ENCODE measurements at places on chromosomes 3 and 15.
A peak's percentile ranks its signal among the peaks of the same experiment; 100 is the strongest.

- no peak for DNase-seq
These were observed 17.5 kb downstream of the OSTN start for GRCh38 chr3:191216510-191216909.

- no peak for DNase-seq
These were observed 122.3 kb upstream of the STT3B start for GRCh38 chr3:31410411-31410810.

DNA sequence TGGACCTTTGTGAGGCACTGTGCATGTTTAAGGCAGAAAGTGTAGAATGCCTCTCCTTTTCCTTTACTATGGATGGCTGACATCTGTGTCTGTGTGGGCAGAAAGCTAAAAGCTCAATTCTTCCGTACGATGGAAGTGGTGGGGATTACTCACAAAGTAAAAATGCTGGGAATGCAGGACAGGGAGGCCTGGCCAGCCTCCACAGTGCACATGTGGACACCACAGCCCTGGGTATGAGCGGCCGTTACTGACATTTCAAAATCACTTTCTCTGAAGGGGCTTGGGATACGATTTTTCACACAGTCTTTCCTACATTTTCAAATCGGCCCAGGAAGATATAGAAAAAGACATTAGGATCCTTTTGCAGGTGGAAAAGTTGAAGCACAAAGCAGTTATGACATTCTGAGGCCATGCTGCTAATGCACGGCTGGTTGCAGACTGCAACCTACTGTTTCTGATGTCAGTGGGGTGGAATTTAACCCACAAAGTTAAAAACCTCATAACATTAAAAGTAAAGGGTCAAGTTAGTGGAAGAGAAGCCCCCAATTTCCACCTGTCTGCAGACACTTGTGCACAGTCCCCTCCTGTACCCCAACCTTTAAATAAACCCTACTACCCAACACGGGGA is 27.9 kb downstream of the EHD4 start:
- DNase-seq = no peak

DNA sequence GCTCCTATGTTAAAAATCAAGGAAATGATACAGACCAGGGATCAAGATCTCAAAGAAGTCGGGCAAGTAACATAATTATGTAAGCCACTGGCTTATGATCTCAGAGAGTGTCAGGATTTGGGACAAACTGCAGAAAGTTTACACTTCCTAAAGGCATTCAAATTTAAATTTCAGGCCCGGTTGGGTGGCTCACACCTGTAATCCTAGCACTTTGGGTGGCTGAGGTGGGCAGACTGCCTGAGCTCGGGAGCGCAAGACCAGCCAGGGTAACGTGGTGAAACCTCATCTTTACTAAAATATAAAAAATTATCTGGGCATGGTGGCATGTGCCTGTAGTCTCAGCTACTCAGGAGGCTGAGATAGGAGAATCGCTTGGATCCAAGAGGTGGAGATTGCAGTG is 124.4 kb upstream of the UBE2E2 start:
- no peak for DNase-seq

DNA sequence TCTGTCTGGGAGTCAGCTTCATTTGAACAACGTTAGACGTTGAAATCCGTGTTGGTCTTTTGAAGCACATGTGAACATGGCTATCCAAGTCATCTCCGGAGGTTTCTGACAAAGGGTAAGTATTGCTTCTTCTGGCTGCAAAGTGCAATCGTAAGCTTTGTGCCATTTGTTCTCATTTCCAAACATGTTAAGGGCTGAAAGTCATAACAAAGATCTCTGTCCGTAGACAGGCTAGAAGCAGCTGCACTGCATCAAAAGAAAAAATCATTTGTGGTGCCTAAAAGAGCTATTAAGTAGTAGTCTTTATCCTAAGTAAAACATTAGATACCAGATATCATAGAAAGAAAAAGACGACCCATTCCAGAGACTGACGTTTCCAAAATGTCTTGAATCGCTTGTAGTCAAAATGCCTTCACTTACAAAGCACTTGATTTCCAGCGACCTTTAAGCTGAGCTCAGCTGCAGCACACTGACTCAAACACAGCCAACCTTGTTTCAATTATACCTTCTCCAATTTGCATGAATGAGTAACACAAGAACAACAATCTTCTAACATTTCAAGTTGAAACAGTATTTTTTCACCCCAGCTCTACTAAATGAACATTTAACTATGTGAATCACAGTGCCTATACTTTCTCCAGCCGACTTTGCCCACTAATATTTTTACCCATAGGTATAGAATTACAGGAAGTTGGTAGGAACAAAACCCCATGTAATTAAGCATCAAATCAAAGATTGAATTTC is 76.6 kb downstream of the NEDD4 start:
- no peak for DNase-seq

GRCh38 chr3:8505621-8506020 is 4.0 kb downstream of the LMCD1 start:
- no peak for DNase-seq

- peak; percentile 72 for DNase-seq
These were observed 22.6 kb upstream of the LYSMD4 start for GRCh38 chr15:99755692-99756409.

DNA sequence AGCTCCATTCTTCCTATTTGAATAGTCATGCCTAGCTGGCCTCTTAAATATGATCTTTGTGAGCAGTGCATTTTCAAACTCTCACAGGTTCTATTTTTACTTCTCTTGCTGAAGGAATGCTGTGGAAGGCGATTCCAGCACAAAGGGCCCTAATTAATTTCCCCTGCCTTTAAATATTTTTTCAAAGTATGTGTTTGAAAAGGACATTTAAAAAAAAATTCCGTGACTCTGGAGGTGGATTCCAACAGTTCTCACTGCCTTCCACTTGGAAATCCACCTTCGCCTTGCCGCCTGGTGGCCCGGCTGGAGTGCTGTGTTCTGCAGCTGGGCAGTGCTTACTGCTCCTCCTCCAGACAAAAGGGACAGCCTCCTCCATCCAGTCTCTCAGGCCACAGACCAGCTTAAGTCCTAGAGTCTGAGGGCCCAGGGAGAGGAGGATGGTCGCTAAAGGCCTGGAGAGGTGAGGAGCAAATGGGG is 61.5 kb upstream of the CORO2B start:
- DNase-seq = no peak

GRCh38 chr15:88542342-88542733 is 4.1 kb downstream of the DET1 start:
- no peak for DNase-seq

GRCh38 chr15:84099181-84099580 is 136.4 kb upstream of the GOLGA6L4 start:
- DNase-seq = peak; percentile 10

GRCh38 chr3:136465296-136465695 is 215.2 kb downstream of the PCCB start:
- DNase-seq = no peak

- no peak for DNase-seq
These were observed 7.0 kb downstream of the SPSB4 start for GRCh38 chr3:141057946-141058800.

DNA sequence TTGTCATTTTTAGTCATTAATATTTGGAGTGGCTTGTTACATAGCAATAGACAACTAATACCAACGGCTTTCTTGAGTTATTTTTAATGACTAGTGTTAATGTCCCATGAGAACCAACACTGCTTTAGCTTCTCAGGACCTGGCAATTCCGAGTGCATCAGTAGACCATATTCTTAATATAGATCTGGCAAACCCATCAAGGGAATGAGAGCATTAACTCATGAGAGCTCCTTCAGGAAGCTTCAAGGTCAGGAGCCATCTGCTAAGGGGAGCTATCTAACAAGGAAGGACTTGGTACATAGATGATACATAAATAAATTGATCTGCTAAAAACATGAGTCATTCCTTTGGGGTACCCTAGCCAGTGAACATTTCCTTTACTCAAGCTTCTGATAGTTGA is 122.6 kb upstream of the EPHA3 start:
- no peak for DNase-seq

DNA sequence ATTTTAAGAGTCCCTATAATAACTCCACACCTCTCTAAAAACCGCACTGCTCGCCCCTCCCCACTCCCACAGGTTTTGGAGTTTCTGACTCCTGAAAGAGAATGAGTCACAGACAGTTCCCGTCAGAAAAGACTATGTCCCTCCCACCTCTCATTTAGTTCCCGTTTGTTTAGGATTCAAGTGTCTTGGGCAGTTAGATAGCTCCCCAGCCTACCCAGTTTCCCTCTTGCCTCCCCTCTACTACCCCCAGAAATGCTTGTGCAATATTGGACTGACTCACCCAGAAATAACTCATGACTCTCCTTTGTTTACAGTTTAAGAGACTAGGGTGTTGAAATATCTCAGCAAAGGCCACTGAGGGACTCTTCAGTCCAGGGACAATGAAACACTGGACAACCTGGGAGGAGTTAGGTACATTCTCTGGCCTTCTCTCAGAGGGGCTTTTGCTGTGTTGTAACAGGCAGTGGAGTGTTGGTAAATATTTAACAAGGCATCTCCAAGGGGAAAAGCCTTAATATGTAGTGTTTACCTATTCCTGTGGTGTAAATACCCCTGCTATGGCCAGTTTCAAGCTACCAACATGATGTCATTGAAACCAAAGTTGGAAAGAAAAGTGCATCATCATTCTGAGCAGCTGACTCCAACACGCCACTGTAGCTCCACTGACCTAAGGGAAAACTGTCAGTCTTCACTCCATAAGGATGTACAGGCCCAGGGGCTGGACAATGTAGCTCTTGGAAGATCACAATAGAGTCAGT is 96.1 kb upstream of the CHD2 start:
- peak; percentile 22 for DNase-seq

DNA sequence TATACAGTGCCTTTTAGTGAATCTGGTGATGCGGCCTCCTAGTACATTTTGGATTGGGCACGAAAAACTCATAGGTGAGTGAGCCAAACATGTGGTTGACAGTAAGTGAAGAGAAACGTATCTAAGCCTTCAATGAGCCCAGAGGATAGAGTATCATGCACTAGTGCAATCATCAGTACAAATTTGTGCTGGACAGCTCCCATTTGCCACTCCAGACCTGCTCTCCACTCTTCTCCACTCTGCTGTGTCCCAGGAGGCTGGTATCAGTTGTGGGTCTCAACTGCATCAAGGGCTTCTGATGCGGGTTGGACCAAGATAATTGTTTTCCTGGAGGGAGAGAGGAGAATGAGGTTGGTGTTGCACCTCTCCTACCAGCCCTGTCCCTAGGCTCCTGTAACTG is 9.1 kb upstream of the RASGRF1 start:
- DNase-seq = no peak

- DNase-seq = no peak
These were observed 150.5 kb upstream of the COL8A1 start for GRCh38 chr3:99487894-99488293.

DNA sequence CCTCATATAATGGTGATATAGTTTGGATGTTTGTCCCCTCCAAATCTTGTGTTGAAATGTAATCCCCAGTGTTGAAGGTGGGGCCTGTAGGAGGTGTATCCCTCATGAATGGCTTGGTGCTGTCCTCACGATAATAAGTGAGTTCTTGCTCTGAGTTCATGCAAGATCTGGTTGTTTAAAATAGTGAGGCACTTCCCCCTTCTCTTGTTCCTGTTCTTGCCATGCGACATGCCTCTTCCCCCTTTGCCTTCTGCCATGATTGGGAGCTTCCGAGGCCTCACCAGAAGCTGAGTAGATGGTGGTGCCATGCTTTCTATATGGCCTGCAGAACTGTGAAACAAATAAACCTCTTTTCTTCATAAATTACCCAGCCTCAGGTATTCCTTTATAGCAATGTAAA is 39.2 kb downstream of the REC114 start:
- DNase-seq = no peak

- no peak for DNase-seq
These were observed 108.9 kb downstream of the EDEM1 start for GRCh38 chr3:5296362-5296761.

DNA sequence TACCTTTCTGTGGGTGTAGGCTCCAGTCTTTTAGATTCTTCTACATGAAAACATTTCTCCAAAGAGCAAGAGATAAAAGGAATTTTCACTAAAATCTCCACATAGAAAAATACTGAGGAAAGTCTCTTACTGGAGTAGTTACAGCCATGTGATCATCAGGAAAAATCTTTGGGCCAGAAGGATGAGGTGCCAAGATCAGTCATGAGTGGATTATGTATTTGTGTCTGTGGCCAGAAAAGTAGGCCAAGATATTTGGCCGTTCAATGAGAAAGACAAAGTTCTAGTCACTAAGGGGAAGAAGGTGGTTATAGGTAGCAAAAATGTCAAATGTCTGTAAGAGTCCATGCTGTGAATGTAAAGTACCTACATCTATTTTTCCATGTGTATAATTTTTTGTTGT is 339.3 kb downstream of the NSUN3 start:
- DNase-seq = no peak

DNA sequence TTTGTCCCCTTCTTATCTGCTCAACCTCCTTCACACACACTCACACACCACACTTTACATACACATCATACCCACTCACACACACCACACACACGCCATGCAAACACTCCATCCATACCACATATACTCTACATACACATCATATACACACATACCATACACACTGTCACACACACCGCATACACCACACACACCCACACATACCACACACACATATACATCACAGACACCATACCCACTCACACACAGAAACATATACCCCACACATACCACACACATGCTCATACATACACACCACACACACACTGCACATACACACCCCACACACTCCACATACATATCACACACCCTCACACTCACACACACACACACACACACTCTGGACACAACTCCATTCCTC is 54.3 kb upstream of the ACP3 start:
- no peak for DNase-seq

GRCh38 chr3:3765661-3766060 is 33.6 kb upstream of the LRRN1 start:
- no peak for DNase-seq

DNA sequence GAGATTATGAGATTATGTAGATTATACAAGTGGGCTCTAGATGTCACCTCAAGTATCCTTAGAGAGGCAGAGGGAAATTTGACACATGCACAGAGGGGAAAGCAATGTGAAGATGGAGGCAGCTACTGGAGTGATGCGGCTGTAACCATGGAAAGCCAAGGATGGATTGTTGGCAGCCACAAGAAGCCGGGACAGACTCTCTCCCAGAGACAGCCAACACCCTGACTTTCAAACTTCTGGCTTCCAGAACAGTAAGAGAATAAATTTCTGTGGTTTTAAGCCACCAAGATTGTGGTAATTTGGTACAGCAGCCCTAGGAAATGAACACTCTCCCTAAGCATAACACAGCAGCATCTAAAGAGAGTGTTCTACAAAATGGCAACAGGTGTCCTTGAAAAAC is 34.4 kb upstream of the PRICKLE2 start:
- DNase-seq = no peak

DNA sequence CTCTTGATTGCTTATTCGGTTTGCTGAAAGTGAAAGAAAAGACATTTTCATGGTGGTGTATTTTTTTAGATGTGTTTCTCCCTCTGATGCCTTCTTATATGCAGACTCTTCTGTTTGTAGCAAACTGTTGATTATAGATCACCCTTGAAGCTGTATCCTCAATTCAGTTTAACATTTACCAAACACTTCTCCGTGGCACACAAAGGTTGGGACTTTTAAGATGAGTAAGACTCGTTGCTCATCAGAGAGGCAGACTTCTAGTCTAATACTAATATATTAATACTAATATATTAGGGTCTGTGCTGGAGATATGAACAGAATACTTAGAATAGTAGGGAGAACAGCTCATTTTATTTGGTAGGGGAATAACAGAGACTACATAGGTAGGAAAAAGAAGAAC is 32.8 kb downstream of the RASA2 start:
- no peak for DNase-seq

- no peak for DNase-seq
These were observed 24.1 kb downstream of the SV2B start for GRCh38 chr15:91124132-91124531.

All from CD4-positive, alpha-beta T cell (primary cell).